ENCODE measurements at places on chromosomes 4 and X. TPM values are rescaled to one million over a fixed set of nuclear protein-coding genes. Genes with fewer than 3 reads are reported as not detected.

DNA sequence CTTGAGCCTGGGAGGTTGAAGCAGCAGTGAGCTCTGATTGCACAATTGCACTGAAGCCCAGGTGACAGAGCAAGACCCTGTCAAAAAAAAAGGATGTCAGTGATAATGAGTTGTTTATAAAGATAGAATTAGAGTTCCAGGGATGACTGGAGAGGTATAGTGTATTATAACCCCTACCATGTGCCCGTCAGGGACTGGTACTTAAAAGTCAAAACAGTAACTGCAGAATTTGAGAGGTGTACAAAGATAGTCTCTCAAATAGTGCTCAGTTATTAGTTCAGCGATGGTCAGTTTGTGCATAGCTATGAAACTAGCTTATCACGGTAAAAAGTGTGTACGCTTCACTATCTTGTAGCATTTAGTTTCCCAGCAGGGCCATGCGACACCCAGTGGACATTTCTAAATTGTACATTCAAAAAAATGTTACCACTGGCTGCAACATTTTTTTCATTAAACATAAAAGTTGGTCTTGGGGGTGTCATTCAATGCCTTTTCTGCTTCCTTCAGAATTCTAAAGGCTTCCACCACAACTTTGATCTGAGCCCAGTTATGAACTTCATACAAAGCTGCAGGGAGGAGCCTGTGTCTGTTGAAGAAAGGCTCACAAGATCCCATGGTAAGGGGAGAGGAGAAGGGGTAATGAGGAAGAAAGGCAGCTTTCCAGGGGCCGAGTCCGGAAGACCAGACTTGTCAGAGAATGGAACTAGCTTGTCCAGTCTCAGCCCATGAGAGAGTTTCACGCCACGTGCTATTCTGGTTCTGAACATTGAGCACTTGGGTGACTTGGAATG lies 9.2 kb upstream of the GYG2 start:
- no peak for DNase-seq

DNA sequence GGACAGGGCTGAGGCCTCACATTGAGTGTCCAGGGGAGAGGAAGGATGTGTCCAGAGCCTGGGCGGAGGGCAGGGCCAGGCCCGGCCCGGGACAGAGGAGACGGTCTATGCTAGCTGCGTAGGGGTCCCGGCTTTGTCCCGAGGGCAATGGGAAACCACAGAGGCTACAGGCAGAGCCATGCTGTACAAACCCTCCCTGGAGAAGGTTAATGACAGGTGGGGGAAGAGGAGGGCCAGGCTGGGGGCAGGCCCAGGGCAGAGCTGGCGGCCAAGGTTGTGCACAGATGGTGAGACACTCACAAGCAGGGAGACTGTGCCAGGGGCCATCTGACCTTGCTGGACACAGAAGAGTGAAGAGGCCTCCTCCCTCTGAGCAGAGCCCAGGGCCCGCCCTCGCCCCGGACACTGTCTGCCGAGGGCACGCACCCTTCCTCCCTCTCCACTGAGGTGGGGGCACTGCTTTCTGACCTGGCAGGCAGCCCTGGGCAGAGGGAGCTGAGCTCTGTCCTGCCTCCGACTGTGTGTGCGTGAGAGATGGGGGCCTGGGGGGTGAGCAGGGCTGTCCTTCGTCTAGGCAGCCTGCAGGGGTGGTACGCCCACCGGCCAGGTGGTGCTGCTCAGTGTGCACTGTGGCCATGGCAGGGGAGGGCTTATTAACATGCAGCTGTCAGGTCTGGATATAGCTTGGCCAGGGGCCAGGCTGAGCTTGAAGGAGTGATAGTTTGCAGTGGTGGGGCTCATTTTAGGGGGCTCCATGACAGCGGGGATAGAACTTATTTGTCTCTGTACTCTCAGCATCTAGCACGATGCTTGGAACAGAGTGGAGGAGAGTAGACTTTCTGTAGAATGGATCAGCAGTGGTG lies 75.7 kb upstream of the LRPAP1 start:
- no peak for DNase-seq

DNA sequence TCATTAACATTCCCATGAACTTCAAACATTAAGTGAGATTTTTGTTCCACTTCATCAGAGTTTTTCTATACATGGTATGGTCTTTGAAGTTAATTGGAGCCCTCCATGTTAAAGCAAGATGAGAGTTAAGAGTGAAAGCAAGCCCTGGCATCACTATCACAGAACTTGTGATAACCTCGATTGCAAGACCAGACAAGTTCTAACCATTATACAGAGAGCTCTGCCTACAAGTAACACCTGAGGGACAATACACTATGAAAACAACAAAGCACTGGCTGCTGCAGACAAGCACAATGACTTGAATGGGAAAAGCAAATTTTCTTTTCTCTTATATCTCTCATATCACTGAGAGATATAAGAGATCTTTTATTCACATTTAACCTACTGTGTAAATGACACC lies 126.6 kb upstream of the GYPA start:
- DNase-seq = no peak

Gene C4orf36
- total RNA-seq = not detected

GRCh38 chrX:148995661-148996060 lies 495.2 kb downstream of the AFF2 start:
- no peak for DNase-seq

Gene PIR
- total RNA-seq = 21.4 TPM

Data from esophagus muscularis mucosa (tissue), 4 donors.